ENCODE measurements at places on chromosomes 16 and 17.

DNA sequence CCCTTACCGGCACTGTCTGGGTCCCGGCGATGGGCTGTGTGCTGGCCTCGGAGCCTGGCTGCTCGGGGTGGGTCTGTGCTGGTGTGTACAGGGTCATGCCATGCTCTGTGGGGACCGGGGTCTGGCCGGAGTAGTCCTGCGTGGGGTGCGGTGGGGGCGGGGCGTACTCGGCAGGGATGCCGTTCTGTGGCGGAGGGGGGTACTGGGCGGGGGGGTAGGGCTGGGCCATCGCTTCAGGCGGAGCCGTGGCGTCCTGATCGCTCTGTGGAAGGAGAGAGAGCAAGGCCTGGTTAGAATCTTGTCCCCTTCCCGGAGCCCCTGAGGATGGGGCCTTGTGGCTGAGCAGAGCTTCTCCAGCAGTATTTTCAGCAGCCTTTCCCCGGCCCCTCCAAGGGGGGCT lies 40.9 kb downstream of the ENGASE start:
- no peak for DNase-seq

- DNase-seq: peak; percentile 93
These were observed at the start of gene TBX21 for GRCh38 chr17:47733047-47733673. Gene TBX21 (plus strand): TSS chr17:47733236. CDS start chr17:47733455, 219 bp downstream.

GRCh38 chr16:24041834-24042631 lies 206.2 kb downstream of the PRKCB start:
- DNase-seq: peak; percentile 82

DNA sequence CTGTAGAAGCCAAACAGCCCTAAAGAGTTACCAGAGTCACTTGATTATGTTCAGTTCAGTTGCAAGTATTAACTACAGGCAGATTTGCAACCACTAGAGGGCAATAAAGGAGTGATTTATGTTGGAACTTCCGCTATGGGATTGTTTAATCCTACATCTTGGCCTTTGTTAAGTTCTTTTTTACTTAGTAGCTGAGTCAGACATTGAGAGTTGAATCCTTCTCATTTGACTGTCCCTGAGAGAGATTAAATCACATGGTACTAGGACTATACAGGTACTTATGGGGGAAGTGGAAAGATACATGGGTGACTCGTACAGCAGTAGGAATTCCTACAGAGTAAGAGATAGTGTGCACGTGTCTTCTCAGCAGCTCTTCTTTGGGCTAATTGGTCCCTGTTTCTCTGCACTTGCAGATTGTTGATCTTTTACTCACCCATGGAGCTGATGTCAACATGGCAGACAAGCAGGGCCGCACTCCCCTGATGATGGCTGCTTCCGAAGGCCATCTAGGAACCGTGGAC lies 40.3 kb downstream of the CYB561 start:
- DNase-seq: no peak

GRCh38 chr17:29168079-29168758 lies 12.0 kb downstream of the MYO18A start:
- no peak for DNase-seq

GRCh38 chr17:77449908-77450741 lies 309.4 kb downstream of the SEC14L1 start:
- DNase-seq: peak; percentile 94

DNA sequence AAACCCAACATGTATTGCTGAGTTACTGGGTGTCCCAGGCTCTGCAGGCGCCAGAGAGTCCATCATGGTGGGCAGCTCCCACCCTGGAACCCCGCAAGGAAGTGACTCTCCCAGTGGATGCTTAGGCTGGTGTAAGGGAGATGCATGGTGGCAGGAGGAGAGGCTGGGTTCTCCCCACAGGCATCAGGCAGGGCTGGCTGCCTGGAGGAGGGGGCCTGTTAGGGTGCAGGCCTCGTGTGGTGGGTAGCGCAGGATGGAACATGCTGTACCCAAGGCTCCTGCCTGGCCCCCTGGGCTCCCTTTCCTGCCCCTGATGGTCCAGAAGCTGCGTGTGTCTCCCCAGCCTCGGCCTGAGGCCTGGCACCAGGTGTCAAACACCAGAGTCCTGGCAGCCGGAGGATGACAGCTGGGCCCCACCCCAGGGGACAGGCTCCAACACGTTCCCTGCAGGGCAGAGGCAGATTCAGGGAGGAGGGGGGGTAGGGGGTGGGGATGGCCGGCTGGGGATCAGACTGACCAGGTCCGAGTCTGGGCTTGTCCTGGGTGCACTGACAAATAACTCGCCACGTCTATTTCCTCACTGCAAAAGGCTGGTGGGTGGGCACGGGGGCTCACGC lies 40.2 kb upstream of the CIBAR2 start:
- DNase-seq: no peak

GRCh38 chr16:54289242-54289944 lies 2.8 kb upstream of the IRX3 start:
- DNase-seq: peak; percentile 79

DNA sequence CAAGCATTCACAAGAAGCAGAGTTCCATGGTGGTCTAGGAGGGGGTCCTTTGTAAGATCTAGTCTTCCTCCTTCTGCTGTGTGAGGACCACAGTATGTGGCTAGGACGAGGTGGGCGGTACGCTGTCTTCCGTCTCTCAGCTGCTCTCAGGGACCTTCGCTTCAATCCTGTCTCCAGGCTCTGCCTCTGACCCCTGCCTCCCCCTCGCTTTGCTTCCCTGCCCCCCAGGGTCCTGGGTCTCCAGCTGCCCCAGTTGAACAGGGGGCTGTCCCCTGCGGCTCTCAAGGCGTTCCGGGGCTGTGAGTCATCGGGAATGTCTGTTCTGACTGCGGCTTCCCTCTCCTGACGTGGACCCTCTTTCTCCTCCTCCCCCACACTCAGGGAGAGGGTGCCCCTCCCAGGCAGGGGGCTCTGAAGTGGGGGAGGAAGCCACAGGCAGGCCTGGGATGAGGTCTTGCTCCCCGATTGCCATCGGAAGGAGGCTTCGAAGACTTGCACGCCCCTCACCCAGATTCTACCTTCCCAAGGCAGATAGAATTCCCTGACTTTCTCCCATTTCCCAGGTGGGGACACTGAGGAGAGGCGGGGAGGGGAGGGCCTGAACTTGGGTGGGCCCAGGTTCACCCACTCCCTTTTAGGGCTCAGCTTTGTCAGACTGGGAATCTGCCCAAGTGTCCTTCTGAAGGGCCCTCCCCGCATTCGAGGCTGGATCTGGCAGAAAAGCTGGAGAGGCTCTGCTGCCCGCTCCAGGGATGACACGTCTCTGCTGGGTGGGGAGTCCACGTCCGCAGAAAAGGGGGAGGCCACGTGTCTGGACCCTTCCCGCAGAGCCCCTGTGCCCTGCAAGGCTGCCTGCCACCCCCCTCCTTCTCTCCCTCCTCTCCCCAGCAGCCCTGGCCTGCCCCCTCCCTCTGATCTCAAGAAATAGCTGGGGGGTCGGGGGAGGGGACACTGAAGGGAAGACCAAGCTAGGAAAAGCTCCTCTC lies 9.1 kb upstream of the COL1A1 start:
- DNase-seq: peak; percentile 81

DNA sequence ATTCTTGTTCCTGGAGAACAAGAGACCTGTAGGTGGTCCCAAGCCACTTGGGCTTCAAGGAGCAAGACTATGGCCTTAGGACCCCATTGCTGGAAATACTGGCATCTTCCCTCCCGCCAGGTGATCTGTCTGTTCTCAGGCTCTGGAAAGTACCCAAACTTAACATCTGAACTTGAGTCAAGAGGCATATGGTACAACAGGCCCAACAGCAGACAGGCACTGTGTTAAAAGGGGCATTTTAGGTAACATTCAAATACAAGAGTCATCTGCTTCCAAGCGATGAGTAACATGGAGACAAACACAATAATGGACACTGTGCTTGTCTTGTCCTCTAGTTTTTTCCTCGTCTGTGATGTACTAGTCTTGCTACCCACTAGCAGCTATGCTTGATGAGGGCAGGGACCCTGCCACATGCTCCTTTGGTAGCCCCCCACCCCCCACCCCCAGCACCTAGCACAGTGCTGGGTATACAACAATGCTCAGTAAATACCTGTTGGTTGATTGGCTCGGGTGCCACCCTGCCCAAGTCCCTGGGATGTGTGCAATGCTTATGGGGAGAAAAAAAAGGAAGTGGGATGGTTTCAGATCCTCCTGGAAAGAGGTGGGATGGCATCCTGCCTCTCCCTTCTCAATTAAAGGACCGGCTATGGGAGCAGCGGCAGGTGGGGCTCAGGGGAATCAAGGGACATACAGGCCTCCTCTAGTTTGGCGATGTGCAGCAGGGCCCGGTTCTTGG lies 19.4 kb downstream of the CSF3 start:
- no peak for DNase-seq

DNA sequence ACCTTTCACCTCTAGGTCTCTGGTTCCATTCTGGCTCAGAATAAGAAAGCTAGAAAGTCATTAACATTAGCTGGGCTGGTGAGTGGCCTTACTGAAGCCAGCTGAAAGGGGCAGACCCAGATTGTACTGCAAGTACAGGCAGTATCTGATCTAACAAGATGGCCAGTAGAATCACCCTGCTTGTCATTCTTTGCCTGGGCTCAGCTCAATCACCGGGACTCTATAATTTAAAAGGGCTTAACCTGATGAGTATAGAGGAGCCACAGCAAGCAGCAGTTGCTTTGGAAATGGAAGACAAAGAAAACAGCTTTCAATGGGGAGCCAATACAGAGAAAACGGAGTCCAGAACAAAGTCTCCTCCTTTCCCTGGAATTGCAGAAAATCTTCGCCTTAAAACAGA lies 13.6 kb downstream of the CDH8 start:
- peak; percentile 48 for DNase-seq

DNA sequence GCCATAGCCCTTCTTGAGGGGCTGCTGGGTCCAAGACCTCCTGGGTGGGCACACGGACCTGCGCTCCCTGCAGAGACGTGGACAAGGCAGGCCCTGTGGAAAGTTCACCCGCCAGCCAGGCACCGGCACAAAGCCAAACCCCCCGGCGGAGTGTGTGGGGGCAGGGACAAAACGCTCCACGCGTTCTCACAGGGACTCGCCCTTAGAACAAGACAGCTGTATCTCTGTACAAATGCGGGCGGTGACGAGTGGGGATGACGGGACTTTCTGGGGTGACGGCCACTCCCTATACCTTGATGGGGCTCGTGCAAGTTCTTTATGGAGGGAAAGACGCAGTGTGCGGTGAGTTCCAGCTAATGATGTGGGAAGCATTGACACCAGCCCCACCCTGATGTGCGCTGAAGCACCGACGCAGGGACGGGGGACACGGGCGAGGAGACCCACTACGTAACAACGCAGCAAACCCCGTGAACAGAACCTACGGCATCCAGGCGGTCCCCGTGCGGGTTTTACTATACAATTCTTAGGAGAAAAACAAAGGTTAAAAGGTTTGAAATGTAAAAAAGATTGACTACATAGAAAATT lies 49.4 kb downstream of the LMF1 start:
- no peak for DNase-seq

GRCh38 chr17:48393283-48393682 lies 36.7 kb downstream of the SKAP1 start:
- DNase-seq: no peak

DNA sequence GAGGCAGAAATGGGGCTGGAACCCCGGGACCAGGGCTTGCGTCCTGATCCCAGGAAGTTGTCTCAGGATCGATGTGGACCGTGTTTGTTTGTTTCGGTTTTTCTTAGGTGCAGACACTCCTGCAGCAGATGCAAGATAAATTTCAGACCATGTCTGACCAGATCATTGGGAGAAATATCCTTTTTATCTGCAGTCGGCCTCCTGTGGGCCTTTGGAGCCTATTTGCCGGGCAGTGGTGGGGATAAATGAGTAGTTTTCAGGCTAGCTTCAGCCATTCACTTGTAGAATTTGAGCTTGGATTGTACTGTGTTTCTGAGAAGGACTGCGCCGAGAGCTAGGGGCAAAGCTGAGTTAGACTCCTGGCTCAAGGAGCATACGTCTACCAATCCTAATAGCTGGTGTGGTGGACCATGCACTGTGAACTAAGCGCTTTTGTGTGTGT lies 816 bp downstream of the HSBP1 start:
- DNase-seq: no peak

DNA sequence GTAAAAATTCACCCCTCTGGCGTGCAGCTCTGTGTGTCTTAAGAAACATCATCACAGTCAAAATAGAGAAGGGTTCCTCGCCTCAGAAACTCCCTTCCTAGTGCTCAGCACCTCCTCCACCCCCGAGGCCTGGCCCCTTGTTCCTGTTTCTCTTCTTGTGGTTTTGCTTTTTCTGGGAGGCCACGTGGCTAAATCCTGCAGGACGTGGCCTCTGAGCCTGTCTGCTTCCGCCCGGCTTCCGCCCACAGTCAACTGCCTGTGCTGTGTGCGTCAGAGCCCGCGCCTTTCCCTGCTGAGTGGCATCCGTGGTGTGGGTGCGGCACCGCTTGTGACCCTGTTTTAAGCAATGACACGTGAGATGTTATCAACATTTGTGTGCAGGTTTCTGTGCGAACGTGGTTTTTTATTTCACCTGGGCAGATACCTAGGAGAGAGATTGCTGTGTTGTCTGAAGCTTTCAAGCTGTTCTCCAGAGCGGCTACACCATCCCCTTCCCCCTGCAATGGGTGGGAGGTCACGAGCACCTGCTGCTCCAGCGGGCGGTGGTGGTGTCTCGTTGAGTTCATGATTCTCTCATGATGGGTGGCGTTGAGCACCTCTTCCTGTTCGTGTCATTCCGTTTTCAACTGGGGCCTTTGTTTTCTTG lies 21.7 kb downstream of the ACSF3 start:
- no peak for DNase-seq

GRCh38 chr17:63138713-63139112 lies 172.7 kb downstream of the TANC2 start:
- no peak for DNase-seq

DNA sequence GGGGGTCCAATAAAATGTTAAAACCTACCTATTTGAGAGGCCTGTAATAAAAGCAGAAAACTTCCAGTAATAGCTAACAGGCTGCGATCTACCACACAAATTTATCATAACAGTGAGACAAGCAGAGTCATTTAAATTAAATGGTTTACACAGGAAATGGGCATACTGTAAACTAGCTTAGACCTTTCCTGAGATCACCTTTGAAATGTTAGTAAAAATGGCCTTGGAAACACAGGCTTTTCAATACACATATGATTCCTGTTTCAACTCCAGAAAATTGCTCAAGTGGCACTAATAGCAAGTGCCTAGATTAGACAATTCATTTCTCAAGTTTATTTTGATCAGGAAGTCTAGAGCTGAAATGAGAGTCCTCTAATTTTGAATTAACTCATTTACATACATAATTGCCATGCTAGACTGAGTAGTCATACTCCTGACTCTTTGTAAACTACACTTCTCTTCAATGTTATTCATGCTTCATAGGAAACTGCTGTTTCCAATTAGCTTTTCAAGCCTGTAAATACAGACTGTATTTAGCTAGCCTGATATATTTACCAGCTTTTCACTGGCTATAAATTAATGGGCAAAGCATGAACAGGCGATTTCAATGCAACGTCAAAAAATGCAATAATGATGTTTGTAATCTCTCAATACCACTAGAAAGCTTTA lies 43.3 kb downstream of the PARN start:
- no peak for DNase-seq

Measured in ecto neural progenitor cell (in vitro differentiated cells).